ENCODE measurements at places on chromosomes 2 and 18.

GRCh38 chr2:217413193-217413592, 553.3 kb upstream of the TNP1 start:
- DNase-seq: no peak

DNA sequence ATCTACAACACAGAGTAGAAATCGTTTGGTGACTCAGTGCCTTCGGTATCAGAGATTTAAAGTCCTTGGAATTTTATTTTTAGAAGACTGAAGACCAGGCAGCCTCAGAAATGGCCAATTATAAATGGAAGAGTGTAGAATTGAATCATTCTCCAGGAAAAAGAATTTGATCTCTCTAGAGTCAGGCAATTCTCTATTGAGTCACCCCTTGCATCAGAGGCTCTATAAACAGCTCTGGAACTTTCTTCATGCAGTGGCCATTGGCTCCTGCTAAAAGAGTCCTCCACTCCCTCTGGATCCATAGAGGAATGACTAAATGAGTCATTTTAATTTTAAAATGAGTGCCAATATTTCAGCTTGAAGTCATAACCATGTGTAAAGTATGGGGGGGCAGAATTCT, 816.2 kb downstream of the TDRD15 start:
- DNase-seq: no peak

DNA sequence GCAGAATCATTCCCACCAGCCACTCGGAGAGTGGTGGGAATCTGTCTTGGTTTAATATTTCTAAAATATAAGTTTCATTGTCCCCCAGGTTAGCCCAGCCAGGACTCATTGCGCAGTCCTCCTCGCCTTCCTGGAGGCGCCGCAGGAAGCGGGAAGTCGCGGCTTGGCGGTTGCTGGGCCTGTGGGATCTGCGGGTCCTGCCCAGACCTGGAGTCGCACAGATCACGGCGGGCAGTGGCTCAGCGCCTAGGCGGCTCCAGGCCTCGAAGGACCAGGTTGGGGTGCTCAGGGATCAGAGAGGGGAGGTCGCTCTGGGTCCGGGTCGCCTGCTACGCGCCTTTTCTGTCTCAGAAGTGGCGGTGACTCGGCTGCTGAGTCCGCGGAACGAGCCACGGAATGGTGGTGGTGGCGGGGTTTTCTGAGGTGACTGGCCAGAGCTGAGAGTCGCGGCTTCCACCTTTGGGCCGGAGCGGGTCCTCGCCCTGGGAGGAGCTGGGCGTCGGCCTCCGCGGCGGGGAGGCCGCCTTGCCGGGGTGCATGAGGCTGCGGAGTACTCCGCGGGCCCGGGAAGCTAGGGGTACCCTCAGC, 2.6 kb downstream of the HOXD3 start:
- DNase-seq: no peak

- DNase-seq: no peak
These were observed 536.0 kb downstream of the TMX3 start for GRCh38 chr18:68178921-68179320.

- no peak for DNase-seq
These were observed 314.1 kb upstream of the THUMPD2 start for GRCh38 chr2:40093021-40093675.

DNA sequence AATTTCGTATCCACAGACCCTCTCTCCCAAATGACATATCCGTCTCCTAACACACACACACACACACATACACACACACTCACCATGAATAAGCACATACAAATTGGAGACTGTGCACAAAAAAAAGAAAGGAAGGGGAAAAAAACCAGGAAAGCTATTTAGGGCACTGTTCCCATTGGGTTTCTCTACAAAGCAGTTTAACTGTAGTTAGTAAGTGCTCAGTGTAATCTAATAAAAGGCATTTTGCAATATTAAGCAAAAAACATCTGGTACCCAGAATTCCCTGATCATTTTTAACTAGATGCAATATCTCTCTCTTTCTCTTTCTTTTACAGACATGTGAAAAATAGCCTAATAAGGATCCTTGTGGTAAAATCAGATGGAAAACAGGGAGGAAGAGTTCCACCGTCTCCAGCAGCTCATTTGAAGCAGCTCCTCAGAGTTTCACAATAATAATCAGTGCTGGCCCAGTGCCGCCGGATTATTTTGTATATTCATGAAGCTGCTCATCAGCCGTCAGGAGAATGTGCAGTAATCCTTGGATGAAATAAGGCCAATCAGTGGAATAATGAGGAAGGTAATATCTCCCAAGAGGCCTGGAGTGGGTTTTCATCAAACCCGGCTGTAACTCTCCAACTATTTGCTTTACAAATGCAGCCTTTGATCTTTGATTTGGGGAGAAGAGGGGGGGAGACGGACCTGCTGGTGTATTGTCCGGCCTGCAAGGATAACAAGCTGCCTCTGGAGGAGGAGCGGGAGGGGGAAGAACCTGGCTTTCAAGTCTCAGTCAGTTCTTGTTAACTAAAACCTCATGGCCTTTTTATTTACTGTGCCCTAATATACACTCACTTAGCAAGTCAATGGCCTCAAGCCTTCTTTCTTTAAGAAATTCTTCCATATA, 227.6 kb upstream of the SMIM21 start:
- DNase-seq: no peak

DNA sequence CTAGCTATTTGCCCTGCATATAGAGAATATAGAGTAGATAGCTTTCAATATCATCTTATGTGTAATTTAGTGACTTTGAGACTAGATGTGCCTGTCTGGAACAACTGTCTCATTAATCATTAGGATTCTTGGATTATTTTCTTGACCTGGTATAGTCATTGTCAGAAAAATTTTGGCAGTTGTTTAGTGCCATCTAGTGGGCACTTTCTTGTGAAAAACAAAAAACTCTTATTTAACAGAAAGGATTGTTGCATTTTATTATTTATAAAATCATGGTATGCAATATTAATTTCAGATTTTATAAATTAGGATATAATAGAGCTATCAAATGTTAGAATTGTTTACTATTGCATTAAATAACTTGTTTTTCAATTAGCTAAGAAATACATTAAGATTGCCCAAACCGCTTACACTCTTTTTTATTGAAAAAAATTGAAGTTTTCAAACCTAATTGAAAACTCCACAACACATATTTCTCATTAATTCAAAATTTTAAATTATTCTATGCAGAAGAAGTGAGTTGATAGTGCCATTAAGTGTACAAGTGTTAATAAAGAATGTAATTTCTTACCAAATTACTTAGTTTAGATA, 80.3 kb downstream of the DYNAP start:
- DNase-seq: peak; percentile 52

- DNase-seq: no peak
These were observed 66.2 kb upstream of the SALL3 start for GRCh38 chr18:78913395-78913794.

DNA sequence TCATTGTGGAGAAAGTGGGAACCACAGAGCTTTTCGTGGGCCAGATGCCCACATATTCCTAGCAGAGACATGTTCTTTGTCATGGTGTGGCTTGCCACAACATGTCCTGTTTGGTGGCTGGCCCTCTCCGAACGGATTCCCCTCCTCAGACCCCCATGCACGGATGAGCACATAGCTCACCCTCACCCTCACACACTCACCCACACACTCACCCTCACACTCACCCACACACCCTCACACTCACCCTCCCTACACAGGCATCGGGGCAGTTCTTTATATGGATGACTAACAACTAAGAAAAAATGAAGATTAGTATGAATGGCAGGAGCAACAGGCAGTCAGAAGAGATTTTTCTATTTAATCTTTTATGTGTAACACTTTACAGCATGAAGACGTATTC, 149.9 kb downstream of the ZNF236 start:
- no peak for DNase-seq

DNA sequence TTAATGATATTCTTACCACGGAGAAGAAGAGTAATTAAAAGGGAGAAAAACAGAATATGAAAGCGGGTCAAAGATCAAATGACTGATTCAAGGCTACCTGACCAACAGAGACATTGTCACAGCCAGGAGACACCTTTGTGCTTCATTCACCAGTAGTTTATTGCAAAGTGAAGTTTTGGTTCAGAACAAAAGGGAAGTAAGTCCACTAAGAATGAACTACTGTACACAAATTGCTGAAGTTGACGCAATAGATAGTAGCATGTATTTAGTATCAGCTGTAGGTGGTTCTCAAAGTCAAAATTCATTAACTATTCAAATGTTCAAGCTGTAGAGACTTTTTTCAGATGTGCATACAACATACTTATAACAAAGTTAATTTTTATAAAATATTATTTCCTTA, 64.7 kb upstream of the COX7A2L start:
- DNase-seq: no peak

DNA sequence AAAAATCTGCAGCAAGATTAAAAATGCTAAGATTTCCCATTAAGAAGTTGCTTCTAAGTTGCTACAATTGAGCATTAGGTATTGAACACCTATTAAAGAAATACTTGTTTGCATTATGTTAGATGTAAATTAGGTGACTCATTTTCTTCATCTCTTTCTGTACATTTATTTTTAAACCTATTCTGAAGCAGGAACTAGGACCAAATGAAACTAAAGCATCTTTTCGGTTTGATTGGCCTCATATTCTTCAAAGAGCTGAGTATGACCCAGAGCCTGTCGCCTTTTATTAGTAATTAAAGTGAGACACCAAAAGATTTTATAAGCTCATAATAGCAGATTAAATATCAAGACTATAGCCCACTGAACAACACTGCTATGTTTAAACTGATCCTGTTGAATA, 83.4 kb upstream of the ZEB2 start:
- DNase-seq: no peak

- no peak for DNase-seq
These were observed 72.5 kb upstream of the NYAP2 start for GRCh38 chr2:225326969-225327368.

- DNase-seq: no peak
These were observed 48.7 kb upstream of the NBEAL1 start for GRCh38 chr2:202965810-202966460.
